Fibroblast of villous mesenchyme (primary cell): ENCODE measurements at places on chromosomes 1 and 21.

GRCh38 chr1:54400329-54400728 is 5.9 kb downstream of the SSBP3 start:
- DNase-seq, result no peak

- peak; percentile 14 for DNase-seq
Measured at GRCh38 chr1:173669491-173669941, at the start of gene ANKRD45. Gene ANKRD45 (minus strand): TSS chr1:173669851. CDS start chr1:173659418, 10,433 bp downstream.

DNA sequence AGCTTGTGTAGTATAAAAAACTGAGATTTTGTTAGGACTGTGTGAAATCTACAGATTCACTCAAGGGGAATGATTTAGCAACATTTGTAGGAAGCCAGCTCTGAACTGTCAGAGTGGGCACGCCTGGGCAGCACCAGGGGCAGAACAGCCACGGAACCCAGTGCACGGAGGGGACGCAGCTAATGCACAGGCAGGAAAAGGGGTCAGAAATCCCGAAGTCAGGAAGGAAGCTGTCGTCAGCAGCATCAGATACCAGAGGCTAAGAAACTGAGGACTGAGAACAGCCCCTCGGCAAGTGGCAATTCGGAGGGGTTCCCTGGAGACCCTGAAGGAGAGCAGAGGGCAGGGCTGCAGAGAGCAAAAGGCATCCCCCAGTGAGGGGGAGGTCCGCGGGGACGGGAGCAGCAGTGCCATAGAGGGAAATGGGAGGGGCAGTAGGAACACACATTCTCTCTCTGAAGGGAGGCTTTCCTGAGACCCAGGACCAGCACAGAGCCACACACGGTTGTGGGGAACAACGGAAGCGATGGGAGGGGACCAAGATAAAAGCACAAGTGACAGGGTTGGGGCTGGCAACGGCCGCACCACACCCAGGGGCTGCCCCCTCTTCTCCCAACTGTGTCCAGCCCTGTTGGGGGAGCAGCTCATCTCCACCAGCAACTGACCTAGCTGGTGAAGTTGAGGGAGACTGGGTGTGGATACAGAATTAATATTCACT is 12.7 kb downstream of the UBE2J2 start:
- DNase-seq, result no peak

DNA sequence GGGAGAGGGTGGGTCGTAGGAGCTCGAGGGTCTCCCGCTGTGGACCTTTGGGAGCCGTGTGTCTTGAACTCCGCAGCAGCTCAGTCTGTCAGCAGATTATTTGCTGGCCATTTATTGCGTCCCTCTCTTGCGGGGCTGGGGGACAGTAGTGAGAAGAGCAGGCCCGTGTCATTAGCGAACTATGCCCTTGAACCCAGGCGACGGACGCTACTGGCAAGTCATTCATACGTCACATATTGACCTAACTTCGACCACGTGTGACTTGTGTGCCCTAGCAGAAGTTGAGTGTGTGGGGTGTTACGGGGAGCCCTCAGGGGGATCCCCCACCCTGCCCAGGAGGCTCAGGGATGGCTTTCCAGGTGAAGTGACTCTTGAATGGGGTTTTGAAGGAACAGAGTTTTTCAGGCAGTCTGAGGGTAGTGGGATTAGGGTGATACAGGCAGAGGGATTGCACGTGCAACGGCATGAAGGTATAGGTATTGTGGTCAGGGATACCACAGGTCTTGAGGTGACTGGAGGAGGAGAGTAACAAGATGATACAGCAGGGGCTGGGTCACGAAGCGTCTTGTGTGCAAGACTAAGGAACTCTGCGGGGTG is 13.0 kb downstream of the RCC1 start:
- no peak for DNase-seq

- no peak for DNase-seq
Measured at GRCh38 chr1:64047549-64047996, 155.8 kb upstream of the UBE2U start.

DNA sequence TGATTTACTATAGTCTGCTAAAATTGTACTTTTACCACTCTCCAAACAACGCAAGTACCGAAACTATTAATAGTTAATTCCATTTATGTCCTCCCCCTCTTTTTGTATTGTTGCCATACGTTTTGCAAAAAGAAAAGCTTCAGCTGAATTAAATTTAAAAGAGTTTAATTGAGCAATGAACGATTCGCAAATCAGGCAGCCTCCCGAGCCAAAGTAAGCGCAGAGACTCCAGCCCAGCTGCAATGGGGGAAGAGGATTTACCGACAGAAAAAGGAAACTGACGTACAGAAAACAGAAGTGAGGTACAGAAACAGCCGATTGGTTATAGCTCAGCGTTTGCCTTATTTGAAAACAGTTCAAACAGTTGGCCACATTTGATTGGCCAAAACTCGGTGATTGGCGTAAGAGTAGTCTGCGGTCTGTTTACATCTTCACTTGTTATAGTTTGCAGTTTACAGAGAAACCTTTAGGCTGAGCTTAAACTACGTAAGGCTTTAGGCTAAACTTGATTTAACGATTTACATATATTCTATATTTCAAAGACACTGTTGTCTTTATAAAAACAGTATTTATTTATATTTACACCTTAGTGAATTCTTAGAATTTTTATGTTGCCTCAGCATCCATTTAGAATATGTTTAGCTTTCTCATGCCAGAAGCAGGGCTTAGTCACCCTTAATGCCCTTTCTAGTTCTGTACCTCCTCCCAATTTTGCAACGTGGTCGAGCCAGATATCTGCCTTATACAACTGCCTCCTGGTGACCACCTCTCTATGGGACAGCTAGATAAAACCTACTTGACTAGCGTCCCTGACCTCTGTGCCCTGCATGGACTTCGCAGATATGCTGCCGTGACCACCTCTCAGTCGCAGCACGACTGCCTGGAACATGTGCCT is 23.8 kb downstream of the CR1 start:
- no peak for DNase-seq

DNA sequence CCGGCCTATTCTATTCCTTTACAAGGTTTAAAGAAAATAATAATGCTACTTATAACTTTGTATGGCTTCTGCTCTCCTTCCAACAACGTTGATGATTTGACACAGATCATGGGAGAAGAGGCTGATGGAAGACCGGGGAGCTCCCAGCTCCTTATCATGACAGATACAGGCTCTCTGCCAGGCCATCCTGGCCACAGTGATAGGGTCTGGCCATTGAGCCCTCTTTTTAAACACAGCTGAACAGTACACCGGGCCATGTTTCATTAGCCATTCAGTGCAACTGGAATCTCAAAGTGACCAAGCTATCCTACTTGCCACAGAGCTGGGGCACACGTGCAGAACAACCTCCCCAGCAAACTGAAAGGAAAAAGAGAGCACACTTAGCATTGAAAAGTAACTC is 34.9 kb downstream of the DNAJC11 start:
- no peak for DNase-seq

- no peak for DNase-seq
Measured at GRCh38 chr1:95850763-95851162, 616.8 kb downstream of the RWDD3 start.

GRCh38 chr1:162305969-162306368 is 70.7 kb downstream of the SPATA46 start:
- no peak for DNase-seq

DNA sequence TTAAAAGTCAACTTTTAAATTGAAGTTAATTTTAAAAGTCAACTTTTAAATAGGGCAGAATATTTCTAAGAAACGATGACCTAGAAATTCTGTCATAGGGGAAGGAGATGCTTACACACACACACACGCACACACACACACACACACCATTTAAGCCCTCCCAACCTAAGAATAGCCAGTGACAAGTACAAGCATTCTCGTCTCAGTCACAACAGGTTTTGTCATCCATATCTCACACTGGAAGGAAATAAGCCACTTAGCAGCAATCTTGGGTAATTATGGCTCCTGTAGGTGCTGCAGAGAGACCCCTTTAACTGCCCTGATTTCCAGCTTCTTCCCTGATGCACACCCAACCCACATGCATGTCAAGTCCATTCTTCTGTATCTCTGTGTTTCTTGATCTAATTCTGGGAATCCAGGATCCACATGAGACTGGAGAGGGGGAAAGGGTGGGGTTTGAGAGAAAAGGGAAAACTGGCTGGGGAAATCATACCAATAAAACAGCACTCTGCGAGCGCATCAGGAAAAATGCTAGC is 338.1 kb downstream of the PAPPA2 start:
- DNase-seq, result no peak

GRCh38 chr1:229693129-229693900 is 67.3 kb downstream of the URB2 start:
- no peak for DNase-seq

- DNase-seq, result no peak
Measured at GRCh38 chr1:195173753-195174152, 1434.5 kb downstream of the KCNT2 start.

DNA sequence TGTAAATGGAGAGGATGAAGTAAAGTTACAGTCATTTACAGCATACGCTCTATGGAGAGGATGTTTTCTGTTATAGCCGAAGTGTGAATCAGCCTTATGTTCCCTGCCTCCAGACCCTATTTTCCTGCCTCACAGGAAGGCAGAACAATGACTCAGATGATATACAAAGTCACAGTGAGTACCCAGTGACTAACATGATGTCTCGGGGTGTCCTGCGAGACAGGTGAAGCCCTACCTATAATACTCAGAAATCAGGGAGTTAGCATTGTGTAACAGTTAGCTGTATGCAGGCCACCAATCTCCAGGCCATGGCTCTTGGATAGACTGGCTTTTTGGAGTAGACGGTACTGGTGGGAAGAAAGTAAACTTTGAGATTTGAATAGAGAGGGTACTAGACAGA is 55.6 kb upstream of the FBXO28 start:
- no peak for DNase-seq

GRCh38 chr1:245404952-245405351 is 250.2 kb downstream of the KIF26B start:
- no peak for DNase-seq

- no peak for DNase-seq
Measured at GRCh38 chr1:10539411-10540043, 64.8 kb downstream of the PEX14 start.

DNA sequence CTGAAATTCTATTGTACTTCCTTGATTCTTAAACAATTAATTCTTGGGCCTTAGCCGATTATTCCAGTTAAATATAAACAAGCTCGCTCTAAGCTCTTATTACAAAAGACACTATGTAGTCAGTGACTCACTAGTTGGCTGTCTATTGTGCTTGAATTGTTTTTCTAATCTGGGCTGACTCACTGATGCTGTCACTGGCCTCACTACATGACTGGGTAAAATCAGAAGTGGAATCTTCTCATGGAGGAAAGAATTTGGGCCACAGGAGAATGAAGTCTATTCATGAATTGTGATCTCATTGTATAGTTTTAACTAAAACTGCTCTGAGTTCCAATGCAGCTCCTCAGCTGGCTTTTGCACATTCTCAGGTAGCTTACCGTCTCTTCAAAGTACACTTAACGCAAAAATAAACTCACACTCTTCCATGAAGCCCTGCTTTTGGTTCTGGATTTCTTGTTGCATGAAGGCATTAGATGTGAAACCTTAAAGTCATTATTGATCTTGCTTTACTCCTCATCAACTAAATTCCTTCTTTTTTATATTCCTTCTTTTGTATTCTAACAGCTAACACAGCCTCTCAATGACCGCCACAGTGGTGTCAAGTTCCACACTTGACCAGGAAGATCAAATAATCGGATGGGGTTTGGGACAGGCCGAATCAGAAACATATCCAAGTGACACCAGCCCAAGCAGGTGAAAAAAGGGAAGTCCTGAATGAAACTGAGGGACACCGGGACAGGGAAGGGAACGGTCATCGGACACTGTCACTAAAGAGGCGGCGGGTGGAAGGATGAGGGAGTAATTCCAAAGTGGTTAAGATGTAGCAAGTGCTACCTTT is 80.9 kb upstream of the LBR start:
- DNase-seq, result peak; percentile 95

GRCh38 chr1:17258116-17258757 is 9.3 kb downstream of the PADI3 start:
- DNase-seq, result peak; percentile 54

DNA sequence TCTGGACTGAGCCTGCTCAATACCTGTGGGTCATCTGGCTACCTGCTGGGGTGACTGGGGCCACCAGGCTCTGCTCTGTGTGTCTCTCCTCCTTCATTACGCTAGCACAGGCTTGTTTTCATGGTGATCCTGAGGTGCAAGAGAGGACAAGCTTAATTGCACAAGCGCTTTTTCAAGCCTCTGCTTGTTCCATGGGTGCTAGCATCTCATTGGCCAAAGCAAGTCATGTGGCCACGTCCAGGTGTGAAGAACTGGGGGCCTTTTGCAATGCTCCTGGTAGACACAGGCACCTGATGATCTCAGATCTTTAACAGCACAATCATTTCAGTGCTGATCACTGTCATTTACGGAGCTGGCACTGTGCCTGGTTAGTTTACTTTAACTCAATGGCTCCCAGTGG is 114.6 kb downstream of the KAZN start:
- DNase-seq, result no peak

DNA sequence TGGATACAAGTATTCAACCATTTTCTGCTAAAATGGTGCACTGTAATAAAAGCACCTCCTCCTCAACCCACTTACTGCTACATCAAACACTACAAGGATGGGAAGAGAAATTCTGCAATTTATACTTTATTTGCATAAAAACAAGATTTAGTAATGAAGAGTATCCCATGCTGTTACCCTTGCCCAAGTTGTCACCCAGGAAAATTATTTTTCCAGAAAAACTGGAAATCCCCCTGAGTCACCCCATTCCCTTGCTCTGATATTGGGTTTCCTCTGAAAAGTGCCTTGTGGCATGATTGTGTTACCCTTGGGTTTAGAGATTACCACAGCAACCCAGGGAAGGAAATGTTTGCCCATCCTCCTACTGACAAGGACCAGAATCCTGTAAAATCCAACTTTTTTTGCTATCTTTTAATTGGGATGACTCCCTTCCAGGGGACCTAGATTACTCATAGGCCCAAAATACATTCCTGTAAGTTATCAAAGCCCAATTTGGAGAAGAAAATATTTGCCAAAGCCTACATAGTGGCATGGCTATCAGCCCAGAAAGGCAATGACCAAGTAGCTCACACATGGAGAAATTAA is 16.5 kb upstream of the ZC3H11B start:
- DNase-seq, result no peak

DNA sequence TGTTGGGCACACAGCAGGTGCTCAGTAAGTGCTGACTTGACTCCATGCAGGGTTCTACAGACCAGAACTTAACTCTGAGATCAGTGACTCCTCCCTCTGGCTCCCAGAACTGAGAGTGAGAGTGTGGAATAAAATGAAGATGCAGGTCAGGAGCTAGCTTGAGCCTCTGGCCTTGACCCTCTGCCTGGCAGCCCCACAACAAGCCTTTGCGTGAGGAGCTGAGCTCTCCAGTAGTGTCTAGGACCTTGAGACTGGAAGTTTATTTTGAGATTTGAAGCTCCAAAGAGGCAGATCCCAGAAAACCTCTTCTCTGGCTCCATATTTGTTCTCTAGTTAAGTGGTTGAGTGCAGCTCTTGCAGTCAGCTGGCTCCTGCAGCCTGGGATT is 3.4 kb upstream of the WNT2B start:
- DNase-seq, result no peak

GRCh38 chr1:26122988-26123973 is 11.7 kb downstream of the PDIK1L start:
- no peak for DNase-seq

- DNase-seq, result no peak
Measured at GRCh38 chr1:161978011-161978790, 45.5 kb downstream of the OLFML2B start.

GRCh38 chr1:97082160-97082848 is 360.7 kb downstream of the PTBP2 start:
- no peak for DNase-seq
